Activated CD8-positive, alpha-beta memory T cell treated with anti-CD3 and anti-CD28 coated beads for 24 hours (primary cell): ENCODE measurements at places on chromosomes 7 and 10.

GRCh38 chr10:79209831-79210230 is 137.4 kb upstream of the PPIF start:
- no peak for DNase-seq

GRCh38 chr10:97101166-97101940 is 84.4 kb downstream of the SLIT1 start:
- no peak for DNase-seq

DNA sequence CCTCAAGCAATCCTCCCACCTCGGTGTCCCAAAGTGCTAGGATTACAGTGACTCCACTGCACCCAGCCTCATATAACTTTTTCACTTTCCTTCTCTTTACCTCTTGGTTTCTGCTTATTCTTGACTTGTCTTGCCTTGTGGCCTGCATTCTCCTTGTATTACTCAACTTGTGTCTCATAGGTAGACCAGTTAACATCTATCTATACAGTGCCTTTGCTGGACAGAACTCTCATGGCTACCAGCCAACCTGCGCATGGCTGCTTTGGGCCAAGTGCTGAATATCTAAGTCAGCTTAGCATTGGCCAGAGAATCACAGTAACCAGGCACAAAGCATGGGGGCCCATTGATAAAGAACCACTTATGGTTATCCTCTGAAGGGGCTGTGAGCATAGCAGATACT is 42.6 kb upstream of the ZNRF2 start:
- DNase-seq = no peak

DNA sequence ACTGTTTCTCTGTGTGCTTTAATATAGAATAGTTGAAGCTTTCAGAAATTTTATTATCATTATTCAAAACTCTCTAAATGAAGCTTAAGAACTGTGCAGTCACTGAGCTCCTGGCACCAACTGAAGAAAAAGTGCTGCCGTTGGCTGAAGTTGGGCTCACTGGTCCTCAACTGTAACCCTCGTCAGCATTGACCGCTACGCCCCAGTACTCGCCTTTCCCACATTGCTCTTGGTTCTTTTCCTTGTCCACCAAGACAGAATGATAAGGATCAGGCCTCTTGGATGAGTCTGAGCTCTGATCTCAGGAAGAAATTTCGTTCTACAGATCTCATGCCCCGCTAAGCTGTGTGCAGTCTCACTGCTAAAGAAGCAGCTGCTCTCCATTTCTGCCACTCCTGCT is 7.9 kb upstream of the TAF3 start:
- no peak for DNase-seq

DNA sequence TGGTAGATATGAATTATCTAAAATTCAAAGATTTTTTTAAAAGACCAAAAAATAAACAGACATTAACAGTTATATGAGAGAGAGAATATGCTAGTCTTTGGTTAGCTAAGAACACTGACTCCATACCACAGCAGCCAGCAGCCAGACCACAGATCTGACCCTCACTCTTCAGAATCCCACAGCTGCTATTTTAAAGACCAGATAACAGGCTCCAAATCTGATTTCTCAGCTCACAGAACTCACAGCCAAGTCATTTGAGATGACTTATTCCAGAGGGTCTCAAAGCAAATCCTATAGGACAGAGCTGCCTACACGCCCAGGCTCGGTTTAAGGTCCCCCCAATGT is 20.4 kb downstream of the NUDCD3 start:
- no peak for DNase-seq

GRCh38 chr7:24877790-24878311 is 102.1 kb downstream of the OSBPL3 start:
- DNase-seq = no peak

- no peak for DNase-seq
Measured at GRCh38 chr10:132788831-132789219, 2.9 kb upstream of the NKX6-2 start.
